EL (cell line): ENCODE measurements at places on chromosomes 1 and 21.

DNA sequence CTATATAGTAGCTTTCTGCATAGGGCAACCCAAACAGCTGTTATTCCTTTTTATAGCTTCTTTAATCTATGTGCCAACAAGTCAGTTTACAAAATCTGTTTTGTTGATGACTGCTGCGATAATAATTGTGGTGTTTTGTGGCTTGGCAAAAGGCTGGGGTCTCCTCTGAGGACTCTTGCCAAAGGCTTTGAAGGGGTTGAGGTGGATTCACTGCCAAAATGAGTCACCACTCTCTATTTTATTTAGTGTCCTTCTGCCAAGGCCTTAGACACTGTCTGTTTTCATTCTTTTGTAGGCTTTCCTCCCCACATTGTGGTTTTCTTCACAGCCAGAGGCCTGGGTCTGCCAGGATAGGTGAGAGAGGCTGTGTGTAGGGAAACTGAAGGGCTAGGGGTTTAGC lies 161.8 kb downstream of the NFIA start:
- DNase-seq, result peak; percentile 7

- DNase-seq, result peak; percentile 6
Observed at GRCh38 chr1:181508486-181509165, 25.3 kb downstream of the CACNA1E start.

- peak; percentile 15 for DNase-seq
Observed at GRCh38 chr1:188689542-188689941, 1788.1 kb downstream of the BRINP3 start.

DNA sequence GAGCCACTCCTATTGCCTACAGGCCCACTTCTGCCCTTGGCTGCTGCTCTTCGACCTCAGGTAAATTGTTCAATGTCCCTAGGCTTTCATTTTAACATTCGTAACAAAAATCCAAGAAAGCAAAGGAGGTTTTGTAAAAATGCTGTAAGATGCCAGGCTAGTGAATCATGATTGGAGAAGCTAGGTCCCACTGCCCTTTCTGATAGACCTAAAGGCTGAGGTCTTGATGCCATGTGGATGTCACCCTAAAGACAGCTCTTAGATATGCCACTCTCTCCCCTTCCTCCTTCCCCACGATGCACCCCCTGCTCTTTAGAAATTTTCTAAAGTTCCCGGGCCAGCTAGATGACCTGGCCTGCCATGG lies 9.9 kb upstream of the TMEM39B start:
- DNase-seq, result peak; percentile 58

DNA sequence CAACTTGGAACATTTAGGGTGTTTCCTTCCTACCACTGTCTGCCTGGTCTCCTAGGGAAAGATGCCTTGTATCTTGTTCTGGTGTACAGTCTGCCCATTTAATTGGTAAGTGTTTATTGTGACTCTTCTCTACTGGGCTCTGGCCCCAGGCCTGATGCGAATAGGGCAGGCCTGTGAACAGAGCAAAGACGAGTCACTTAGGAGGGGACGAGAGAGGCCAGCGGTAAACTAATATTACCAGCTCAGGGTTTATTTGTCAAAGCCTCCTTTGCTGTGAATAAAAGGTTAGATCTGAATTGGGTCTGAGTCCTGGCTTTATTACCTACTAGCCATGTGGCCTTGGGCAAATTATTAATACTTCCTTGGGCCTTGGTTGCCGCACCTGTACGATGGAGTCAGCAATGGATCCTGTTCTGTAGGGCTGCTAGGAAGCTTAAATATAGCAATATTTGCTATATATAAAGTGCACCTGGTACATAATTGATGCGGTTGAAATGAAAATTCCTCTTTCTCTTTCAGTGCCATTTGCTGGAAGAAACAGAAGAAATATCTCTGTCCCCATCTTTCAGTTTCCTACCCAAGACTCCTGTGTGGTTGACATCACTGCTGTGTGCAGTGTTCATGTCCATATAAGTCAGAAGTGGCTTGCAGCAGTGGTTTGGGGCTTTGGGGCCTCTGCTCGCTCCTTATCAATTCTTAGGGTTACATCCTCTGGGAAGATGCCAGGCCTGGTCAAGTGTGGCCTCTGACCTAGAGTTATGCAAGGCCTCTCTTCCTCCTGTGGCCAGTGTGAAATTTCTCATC lies 32.4 kb downstream of the MAPKAPK2 start:
- DNase-seq, result no peak

- DNase-seq, result no peak
Observed at GRCh38 chr21:36923270-36923669, 43.2 kb downstream of the HLCS start.

DNA sequence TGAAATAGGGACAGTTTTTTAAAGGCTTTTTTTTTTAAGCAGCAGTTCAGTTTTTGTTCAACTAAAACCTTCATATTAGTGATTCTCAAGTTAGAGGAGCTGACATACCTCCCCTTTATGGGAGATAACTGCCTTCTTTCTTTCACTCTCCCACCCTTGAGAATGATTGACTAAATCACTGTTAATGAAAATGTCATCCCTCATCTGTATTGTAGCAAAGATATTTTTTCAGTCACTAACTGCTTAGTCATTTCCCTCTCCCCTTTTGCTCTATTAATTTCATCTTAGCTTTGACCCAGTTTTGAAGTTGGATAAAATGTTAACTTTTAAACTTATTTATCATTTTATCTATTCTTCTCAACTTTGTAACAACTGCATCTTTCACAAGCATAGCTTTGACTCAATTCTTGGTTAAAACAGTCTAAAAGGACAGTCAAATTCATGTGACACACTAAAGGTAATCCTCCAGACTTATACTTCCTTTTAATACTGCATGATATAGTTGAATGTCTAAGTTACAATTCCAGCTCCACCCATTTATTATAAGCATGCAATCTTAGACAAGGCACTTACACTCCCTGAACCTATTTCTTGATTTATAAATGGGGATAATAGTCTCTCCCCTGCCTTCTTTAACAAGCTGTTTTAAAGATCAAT lies 17.1 kb downstream of the CAPZA1 start:
- DNase-seq, result peak; percentile 8

DNA sequence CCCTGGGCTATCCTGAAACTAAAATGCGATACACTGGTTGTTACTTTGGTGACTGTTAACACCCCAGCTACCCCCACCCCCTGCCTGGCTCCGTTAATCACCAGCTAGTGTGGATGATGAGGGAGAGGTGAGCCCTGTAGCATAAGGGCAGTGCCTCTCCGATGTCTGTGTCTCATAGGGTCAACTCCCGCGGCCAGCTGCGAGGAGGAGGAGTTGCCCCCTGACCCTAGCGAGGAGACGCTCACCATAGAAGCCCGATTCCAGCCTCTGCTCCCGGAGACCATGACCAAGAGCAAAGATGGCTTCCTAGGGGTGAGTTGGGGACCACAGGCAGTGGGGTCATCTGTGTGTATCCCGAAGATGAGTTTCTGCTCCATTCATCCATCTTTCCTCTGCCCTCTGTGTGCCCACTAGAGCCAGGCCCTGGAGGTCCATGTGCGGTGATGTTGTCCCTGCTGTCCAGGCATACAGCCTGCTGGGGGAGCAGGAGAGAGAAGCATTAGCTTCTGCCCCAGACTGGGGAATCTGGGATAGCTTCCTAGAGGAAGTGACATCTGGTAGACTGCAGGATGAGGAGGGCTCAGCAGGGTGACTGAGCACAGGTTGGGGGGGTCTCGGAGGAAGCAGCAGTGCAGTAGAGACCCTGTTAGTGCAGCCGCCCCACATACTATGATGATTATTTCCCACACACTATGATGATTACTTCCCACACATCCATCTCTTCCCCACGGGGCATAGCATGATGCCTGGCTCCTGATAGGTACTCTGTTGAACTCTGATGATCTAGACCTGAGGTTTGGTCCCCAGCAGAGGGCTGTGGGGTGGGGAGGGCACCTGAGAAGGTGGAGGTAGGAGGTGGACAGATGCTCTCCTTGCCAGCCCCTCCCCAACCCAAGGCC lies 5.2 kb downstream of the SELENON start:
- DNase-seq, result no peak

GRCh38 chr1:39574646-39575045 lies 1.9 kb downstream of the PABPC4 start:
- DNase-seq, result peak; percentile 42
